AG09319 (cell line): ENCODE measurements at places on chromosomes 5 and 9.
A peak's percentile ranks its signal among the peaks of the same experiment; 100 is the strongest.

- no peak for DNase-seq
These were observed 143.7 kb downstream of the ELAVL2 start for GRCh38 chr9:23682352-23682751.

DNA sequence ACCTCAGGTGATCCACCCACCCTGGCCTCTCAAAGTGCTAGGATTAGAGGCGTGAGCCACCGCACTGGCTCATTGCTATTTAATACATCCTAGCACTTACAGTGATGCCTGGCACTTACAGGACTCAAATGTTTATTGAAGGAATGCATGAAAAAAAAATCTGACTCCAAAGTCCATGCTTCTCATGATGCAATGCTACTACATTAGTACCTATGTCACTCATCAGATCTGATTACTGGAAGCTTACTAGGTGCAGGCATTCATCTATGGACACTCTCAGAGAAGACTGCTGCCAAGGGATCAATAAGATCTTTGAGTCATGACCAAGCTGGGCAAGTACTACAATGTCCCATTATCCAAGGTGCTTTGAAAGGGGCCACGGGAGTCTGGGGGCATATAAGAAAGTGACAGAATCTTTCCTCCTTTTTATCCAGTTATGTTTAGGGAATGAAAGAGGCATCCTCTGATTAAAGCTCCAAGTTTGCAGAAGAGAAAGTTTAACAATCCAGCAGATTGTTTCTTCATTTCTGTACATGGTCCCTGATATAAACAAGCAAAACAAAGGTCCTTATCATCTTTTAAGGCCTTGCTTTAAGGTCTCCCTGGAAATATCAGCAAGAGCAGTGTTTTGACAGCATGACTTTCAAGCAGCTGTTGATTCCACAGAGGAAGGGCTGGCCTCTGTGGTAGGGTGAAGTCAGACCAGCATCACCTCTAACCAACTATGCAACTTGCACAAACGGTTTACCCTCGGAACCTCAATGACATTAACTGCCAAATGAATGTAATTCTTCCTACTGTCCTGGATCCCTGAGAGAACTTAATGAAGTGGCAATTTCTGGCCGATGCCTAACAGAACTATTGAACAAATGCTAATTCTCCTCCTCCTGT lies 35.9 kb downstream of the ARPC5L start:
- DNase-seq = no peak

DNA sequence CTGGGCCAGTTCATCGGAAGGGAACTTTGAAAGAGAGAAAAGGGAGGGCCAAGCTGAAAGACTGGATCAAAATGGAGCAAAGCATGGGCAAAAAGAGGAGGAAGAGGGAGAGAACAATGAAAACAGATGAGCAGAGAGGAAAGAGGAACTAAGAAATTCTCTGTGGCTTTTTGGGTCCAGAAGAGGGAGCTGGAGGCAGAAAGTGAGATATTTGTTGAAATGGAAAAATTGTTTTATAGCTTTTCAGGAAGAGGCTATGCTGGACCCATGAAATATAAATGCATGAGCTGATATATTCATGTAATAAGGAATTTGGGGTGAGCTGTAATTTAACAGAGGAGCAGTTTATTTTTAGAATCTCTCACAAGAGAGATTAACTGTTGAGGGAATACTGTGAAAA lies 457.3 kb downstream of the DMAC1 start:
- DNase-seq = no peak

- no peak for DNase-seq
These were observed 110.5 kb downstream of the PHF2 start for GRCh38 chr9:93686880-93687236.

- DNase-seq = no peak
These were observed 178.7 kb downstream of the NDUFS4 start for GRCh38 chr5:53739111-53739510.

DNA sequence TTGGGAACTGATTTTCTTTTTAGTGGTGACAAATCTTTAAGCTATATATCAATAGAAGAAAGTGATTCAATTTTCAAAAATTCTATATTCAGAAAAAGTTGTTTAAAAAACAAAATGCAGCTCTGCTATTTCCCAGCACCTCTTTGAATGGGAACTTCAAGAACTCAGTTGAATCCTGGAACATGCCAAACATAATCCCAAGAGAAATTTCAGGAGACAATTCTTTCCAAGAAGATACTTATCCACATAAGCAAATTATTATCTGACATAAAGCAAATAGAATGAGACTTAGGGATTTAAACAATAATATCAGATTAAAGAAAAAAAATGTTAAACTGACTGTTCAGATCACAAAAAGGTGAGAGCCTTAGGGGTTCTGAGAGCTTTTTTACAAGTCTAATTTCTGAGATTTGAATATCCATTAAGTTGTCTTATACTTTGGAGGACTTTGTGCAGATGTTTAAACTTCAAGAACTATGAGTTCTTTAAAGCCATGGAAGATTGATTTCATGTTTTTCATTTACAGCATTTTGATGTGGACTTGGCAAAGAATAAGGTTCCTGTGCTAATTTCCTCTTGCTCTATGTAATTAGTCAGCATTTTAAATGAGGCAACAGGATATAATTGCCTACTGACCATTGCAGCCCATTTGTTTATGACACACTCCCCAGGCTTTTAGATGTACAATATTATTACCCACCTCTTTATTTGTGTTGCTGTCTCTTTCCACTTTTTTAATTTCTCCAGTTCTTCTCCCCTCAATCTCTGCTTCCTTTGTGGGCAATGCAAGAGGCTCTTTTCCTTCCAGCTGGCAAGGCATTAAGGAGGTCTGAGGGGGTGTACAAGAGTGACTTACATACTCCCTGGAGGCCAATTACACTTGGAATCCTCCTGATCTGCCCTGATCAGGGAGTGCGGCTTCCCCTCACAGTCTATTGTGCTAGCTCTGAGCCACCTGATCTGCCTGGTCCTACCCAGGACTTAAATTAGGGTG lies 419.1 kb downstream of the NR2F1-AS1 start:
- DNase-seq = no peak

GRCh38 chr9:102631559-102631958 lies 363.6 kb upstream of the CYLC2 start:
- DNase-seq = no peak

GRCh38 chr9:132192728-132193127 lies 30.9 kb downstream of the NTNG2 start:
- DNase-seq = no peak

DNA sequence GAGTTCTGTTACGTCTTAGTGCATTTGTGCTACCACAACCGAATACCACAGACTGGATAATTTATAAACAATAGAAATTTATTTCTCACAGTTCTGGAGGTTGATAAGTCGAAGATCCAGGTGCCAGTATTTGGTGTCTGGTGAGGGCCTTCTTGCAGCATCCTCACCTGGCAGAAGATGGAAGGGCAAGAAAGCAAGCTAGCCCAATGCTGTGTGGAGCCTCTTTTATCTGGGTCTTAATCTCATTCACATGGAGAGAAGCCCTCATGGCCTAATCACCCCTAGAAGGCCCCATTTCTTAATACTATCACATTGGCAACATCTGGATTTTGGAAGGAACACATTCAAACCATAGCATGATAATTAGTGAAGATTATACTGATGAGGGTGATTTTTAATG lies 159.3 kb downstream of the CHSY3 start:
- no peak for DNase-seq

DNA sequence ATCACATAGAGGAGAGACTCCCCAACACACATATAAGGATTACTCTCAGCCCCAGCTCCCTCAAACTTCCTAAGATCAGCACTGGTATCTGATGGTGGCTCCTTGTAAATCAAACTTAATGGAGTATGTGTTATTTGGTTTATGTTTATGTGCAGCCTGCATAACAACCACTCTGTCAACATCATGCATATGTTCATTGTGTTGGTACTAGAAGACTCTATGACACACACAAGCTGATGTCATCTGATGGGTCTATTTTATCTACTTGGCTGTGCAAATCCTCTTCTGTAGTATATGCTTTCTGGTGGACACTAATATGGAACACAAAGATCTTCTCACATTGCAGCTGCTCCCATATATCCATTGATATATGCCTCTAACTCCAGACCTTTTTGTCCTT lies 134.0 kb upstream of the FAM174A start:
- no peak for DNase-seq

DNA sequence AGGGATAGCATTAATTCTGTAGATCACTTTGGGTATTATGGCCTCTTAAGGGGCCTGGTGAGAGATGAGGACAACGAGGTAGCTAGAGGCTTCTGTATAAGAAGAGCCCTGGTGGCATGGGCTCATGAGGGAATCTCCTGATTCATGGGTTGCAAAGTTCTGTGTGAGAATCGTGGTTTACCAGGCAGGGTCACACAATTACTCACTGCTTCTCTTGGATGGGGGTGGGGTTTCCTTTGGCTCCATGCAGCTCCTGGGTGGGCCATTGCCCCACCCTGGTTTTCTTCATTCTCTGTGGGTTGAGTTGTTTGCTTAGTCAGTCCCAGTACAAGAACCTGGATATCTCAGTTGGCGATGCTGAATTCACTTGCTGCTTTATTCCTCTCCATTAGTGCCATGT lies 30.9 kb upstream of the TNFSF15 start:
- DNase-seq = no peak

- no peak for DNase-seq
These were observed 247.2 kb downstream of the KIF4B start for GRCh38 chr5:155260798-155261197.

DNA sequence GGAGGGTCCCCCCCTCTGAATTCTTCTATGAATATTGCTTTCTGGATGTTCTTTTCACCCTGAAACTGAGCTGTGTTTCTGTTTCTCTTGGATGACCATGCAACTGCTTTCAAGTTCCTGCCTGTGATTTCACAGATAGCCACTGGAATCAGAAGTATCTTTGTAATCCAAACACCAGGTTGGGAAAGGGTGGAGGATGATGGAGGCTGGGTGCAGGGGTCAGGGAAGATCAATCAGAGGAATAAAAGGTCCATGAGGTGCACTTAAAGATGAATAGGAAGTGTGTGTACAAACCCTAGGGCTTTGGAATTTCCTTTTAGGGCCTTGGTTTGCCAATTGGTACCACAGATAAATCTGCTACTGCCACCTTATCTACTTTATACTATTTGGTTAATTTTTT lies 68.2 kb upstream of the AGXT2 start:
- no peak for DNase-seq

GRCh38 chr5:97874491-97874890 lies 691.4 kb upstream of the RIOK2 start:
- no peak for DNase-seq

- DNase-seq = no peak
These were observed 100.8 kb downstream of the HSD17B3 start for GRCh38 chr9:96201140-96201539.

GRCh38 chr5:2757563-2758351 lies 6.3 kb upstream of the IRX2 start:
- DNase-seq = no peak

- no peak for DNase-seq
These were observed 22.2 kb downstream of the SH3GL2 start for GRCh38 chr9:17600962-17601593.

DNA sequence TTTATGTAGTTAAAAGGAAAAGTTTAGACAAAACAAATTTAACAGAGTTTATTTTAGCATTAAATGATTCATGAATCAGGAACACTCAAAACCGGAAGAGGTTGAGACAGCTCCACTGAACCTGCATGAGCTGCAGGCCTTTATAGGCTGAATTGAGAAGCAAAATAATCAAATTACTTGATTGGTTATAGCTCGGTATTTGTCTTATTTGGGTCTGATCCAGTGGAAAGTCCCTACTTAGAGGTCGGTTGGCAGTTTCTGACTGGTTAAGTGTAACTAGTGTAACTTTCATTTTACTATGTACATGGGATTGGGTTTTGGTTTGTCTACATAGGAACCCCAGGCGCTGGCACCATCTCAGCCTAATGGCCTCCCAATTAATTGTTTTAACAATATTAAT lies 74.1 kb upstream of the PIK3R1 start:
- peak; percentile 31 for DNase-seq

GRCh38 chr5:96928931-96929708 lies 6.8 kb upstream of the LNPEP start:
- no peak for DNase-seq

- DNase-seq = no peak
These were observed 328.1 kb downstream of the HINT1 start for GRCh38 chr5:130836729-130837649.

DNA sequence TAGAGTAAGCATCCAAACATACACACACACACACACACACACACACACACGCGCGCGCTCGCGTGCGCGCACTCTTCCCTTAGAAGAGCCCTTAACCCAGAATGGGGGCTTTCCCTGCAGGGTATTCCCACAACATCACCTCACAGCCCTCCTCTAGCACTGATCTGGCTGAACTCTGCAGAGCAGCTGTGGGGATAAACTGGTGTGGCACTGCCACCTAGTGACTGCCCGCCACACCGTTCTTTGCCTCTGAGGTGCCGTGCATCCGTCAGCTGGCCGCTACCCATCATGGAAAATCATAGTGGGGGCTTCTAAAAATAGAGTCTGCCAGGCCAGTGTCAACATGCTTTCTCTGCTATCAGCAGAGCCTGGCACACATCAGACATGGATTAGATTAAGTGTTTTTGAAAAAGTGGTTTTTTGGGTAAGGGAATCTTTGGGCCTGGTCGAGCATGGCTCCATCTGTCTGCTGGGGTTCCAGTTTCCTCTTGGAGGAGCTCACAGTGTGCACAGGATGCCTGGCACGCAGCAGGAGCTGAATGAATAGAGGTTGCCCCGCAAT lies 88.1 kb downstream of the KCNN2 start:
- peak; percentile 15 for DNase-seq

DNA sequence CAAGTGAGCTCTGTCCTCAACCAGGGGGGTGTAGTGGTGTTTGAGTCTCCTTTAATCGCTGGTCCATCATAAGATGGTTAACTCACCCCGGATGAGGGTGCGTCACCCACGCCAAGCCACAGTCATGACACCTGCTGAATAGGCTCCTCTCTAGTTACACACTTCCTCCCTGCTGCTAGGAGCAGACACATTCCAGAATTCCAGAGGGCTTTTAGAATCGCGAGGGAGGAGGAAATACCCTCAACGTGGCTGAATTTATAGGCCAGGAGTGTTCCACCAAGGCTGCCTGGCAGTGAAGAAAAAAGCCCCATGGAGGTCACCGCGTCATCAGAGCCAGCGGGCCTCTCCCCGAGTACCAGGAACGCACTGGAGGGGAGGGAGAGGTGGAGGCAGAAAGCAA lies 5.1 kb downstream of the GLRX start:
- DNase-seq = no peak

DNA sequence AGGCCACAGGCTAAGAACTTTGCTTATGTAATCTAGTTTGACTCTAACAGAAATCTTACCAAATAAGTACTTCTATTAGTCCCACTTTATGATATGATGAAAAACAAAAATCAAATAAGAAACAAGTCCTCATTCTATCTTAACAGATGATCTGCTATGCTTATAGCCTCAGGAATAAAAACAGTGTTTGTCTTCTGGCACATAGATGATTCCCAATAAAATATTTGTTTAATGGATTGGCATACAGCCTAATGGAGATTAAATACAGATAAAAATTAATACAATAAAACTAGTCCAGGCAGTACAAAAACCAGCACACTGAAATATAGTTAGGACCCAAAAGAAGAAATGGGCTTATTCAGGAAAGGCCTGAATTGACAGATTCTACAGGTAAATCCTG lies 971.4 kb upstream of the WWC1 start:
- no peak for DNase-seq

- DNase-seq = no peak
These were observed 7.5 kb upstream of the PRLR start for GRCh38 chr5:35237580-35238376.

- no peak for DNase-seq
These were observed 69.8 kb downstream of the KDM4C start for GRCh38 chr9:6827439-6828145.

- no peak for DNase-seq
These were observed 155.8 kb upstream of the GRAMD2B start for GRCh38 chr5:126267438-126267837.

- no peak for DNase-seq
These were observed 81.6 kb upstream of the ANKH start for GRCh38 chr5:14953075-14953607.
